Activated CD4-positive, alpha-beta T cell treated with anti-CD3 and anti-CD28 coated beads for 36 hours (primary cell): ENCODE measurements at places on chromosomes 11 and 22. TPM values are rescaled to one million over a fixed set of nuclear protein-coding genes. Genes with fewer than 3 reads are reported as not detected.

GRCh38 chr11:68042219-68043028 is 3.6 kb downstream of the TCIRG1 start:
- DNase-seq = peak; percentile 4

- DNase-seq = no peak
These were observed 197.0 kb downstream of the GUCY1A2 start for GRCh38 chr11:106821291-106821690.

Gene SLC35F2
- total RNA-seq = 25.5 TPM

Gene C11orf91
- not detected for total RNA-seq

Gene C22orf31
- total RNA-seq = not detected

GRCh38 chr22:17343766-17344165 is 25.5 kb upstream of the CECR2 start:
- DNase-seq = no peak

- no peak for DNase-seq
These were observed 188.9 kb downstream of the MYO18B start for GRCh38 chr22:25930788-25931310.

Gene DSCAML1
- total RNA-seq = 0.05 TPM

- no peak for DNase-seq
These were observed 122.5 kb downstream of the WNT11 start for GRCh38 chr11:76083563-76084451.

- DNase-seq = no peak
These were observed 3.6 kb upstream of the GAS2L1 start for GRCh38 chr22:29302681-29303465.

DNA sequence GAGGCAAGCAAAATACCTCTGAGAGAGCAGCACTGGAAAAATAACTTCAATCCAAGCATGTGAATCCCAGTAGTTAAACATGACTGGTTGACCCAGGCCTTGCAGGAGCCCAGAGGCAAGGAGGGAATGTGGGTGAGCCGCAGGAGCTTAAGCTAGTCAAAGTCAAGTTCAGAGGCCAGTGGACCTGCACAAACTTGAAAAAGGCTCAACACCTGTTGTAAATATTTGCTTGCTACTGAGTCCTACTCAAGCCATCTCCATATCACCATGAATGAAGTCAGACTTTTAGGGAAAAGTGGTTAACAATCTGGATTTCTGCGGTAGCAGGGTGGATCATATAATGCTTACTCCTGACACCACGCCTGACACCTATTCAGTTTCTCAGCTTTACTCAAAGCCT is 4.8 kb upstream of the CAT start:
- DNase-seq = no peak

DNA sequence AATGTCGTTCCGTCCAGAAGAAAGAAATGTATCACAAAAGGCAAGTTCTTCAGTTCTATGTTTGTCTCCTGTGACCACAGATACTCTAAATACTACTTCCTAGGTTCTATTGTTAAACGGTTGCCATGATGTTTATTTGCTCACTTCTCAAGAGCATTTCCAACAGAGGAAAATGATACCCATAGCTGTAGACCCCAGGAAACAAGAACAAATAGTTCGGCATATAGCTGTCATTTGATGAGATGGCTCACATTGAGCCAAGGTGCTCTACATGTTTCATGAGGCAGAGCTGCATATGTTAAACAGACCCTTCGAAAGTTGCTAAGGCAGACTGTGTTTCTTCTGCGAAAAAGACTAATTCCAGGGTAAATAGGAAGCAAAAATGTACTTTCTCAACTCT is 15.4 kb upstream of the ANGPTL5 start:
- no peak for DNase-seq

Gene IFITM10
- total RNA-seq = 0.21 TPM

Gene ZNF215
- total RNA-seq = 3.6 TPM

Gene RFPL2
- total RNA-seq = not detected

DNA sequence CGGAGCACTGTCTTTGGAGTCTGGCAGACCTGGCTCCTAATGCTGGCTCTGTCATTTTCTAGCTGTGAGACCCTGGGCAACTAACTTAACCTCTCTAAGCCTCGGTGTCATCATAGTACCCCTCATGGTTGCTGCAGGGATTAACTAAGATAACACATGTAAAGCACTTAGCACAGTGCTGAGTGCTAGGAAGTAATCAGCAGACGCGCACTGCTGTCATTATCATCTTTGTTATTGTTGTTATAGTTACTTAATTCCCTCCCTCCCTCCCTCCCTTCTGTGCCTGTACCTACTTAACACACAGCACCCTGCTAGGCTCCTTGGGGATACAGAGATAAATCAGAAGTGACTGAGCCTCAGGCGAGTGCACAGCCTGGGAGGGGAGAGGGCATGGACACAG is 104.7 kb upstream of the PITPNB start:
- DNase-seq = no peak

DNA sequence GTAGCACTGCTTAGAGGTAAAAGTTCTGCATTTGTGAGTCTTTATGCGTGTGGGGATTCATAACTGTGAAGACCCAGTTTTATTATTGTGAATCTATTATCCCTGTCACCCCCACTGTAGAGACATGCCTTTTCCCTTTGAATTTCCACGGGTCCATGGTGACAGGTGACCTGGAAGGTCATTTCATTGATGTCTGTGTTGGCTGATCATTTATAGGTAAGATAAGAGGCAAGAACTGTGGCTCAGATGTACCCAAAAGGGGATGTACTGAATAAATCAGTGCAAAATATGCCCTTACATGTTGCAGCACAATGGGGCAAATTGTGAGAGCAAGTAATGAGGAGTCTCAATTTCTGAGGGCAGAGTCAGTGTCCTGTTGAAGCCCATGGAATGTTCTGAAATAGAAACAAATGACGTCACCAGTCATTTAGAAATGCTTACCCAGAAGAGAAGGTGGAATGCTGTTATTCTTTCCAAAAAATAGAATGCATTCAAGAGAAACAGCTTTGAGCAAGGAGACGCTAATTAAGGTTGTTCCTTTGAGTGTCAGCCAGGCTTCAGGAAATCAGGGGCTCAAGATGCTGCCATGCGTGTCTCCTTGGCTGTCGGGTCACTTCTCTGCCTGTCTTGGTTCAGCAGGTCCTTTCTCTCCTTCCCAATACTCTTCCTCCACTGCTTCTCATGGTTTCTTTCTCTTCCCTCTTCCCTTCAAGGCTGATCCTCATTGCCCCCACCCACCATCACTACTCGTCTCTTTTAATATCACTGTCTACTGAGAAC is 118.7 kb upstream of the E2F8 start:
- DNase-seq = no peak

GRCh38 chr11:18408558-18409291 is 3.4 kb upstream of the LDHC start:
- peak; percentile 35 for DNase-seq

- no peak for DNase-seq
These were observed 86.4 kb downstream of the CELSR1 start for GRCh38 chr22:46450931-46451561.
